T1000 (cell line): ENCODE measurements at places on chromosomes 2 and 18.

GRCh38 chr18:9087144-9087543 lies 15.4 kb upstream of the NDUFV2 start:
- DNase-seq, result no peak

- no peak for DNase-seq
Measured at GRCh38 chr18:36086186-36086585, 18.8 kb upstream of the RPRD1A start.

DNA sequence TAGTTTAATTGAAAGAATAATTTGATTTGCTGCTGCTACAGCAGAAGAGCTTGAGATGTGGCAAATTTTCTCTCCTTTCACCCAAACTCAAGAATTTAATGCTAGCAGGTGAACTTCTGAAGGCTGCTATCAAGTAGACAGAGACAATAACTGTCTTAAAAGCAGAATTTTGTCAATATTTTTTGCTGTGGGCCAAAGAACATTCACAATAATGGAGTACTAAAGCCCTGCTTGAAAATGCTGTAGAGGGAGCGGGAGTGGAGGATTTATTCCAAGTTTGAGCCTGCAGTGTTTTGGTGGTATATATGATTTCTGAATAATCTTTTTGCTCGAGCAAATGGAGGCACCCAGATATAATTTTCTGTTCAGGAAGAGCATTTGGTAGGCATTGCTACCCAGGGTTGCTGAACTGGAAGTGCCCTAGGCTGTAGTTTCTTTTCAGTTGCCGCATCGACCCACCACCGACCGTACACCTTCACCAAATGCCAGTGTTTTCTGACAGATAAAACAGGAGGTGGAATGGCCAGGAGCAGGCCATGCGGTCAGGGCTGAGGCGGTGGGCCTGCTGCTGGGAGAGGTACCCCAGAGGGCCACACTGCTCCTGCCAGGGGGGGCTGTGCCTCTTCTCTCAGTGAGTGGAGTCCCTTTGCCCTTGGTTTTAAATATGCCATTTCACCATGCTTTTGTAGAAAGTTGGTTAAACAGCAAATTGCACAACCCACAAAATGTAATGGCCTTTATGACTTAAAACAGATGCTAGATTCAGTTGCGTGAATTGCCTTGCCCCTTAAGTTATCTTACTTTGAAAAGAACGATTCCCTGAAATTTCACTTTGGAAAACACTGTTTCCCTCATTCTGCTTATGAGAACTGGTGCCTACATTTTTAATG lies 36.4 kb downstream of the TSHZ1 start:
- DNase-seq, result no peak

DNA sequence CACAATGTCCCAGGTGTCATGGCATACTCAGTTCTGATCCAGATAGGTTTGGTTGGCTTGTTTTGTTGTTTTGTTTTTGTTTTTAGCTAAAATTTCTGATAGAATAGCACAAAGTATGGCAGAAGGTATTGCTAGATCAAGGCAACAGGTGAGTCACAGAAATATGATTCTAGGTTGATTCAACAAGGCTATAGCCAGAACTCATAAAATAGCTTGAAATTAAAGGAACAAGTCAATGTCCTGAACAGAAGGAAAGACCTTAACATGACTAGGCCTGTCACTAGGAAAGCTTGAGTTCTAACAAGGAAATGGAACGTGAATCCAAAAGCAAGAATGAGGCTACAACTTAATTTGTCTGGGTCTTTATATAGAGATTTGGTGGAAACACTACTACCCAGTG lies 157.1 kb downstream of the GALNT3 start:
- no peak for DNase-seq

GRCh38 chr2:42474765-42475454 lies 18.9 kb downstream of the KCNG3 start:
- DNase-seq, result no peak

DNA sequence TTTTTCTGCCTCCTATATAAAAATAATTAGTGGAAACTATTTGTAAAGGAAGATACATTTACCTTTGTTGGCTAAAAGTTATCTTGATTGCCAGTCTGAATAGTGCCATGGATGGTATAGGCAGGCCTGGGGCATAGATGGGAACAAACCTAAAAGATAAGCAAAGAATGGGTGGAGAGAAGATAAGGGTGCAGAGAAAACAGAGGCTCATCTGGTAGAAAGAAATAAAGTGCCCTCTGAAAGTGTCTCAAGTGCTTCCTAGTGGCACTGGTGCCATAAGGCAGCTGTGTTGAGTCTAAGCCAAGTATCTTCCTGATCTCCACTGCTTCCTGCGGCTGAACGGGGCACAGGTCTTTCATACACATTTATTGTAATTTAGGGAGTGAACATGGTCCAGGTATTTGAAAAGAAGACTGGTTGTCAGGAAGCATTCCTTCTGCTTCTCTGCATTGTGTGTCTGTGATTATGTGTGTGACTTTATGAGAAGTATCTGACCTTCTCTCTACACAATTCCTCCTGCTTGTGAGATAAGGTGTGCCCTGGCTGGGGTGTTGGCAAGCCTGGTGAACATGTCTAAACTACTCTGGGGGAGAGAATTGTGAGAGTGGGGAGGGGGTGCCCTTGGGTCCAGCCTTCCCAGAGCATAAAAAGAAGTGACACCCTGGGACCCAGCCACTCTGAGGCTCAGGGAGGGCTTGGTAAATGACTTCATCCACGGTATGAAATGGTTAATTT lies 280.5 kb downstream of the CAMKMT start:
- no peak for DNase-seq

DNA sequence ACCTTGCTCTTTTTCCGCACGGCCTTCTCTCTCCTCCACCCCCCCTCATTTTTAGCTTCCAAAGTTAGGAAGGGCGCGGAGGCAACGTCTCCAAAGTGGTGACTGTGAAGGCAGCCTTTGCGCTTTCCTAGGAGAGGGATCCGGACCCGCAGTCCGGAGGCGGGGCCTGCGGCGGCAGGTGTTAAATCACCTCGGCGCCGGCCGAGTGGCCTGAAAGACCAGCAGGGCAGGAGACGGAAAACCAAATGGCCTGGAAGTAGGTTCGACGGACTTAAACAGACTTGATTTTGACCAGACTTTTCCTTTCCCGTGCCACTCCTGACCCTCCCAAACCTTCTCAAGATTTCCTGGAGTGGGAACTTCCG lies 615 bp downstream of the GORASP2 start:
- DNase-seq, result no peak

- no peak for DNase-seq
Measured at GRCh38 chr18:2635586-2635985, 19.9 kb upstream of the SMCHD1 start.

GRCh38 chr18:12420821-12421421 lies 13.2 kb downstream of the PRELID3A start:
- no peak for DNase-seq

DNA sequence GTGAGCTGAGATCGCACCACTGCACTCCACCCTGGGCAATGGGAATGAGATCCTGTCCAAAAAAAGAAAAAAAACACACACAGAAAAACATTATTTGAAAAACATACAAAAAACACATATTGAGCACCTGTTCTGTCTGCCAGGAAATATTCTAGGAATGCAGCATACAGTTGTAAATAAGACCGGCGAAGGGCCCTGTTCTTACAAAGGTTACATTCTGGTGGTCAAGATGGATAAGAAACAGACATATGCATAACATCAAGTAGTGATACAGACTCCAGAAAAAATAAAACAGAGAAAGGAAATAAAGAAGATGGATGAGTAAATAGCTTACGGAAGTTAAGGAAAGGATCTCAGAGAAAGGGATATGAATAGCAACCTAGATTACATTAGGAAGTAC lies 159.8 kb downstream of the GALNT3 start:
- no peak for DNase-seq

DNA sequence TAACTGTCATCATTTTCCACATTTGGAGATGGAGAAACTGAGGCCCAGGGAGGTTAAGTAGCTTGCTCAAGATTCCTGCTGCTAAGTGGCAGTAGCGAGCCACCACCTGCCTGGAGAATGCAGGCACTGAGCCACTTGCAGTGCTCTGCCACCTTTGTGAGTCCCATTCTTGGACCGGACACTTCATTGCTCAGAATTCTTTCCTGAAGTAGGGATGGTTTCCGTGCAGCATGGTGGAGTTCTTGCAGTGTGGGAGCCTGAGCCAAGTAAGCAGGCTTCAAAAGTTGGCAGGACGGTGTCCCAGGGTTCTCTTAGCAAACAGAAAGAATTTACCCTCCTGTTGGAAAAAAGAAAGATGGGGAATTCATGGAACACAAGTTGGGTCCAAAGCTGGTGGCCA lies 115.0 kb upstream of the MMADHC start:
- no peak for DNase-seq

GRCh38 chr2:239734436-239735005 lies 290.6 kb downstream of the NDUFA10 start:
- DNase-seq, result no peak

GRCh38 chr2:74471332-74472065 lies 981 bp downstream of the MRPL53 start:
- DNase-seq, result no peak

DNA sequence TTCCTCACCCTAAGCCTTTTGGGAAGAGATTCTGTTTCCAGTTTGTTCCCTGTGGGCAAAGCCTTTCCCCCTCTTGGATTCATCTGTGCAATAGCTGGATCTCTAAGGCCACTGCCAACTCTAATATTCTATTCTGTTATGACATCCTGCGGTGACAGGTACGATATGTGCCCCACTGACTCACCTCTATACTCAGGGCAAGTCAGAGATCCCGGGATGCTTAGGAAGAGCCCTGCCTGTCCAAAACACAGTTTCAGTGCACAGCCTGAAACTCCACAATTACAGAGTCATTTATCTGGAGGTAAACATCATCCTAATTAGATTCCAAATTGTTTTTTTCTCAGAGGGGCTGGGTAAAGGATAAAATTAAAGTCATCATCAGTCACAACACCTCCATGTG lies 190.2 kb downstream of the TFCP2L1 start:
- DNase-seq, result no peak

- DNase-seq, result no peak
Measured at GRCh38 chr2:86584151-86584913, 21.1 kb upstream of the CHMP3 start.

DNA sequence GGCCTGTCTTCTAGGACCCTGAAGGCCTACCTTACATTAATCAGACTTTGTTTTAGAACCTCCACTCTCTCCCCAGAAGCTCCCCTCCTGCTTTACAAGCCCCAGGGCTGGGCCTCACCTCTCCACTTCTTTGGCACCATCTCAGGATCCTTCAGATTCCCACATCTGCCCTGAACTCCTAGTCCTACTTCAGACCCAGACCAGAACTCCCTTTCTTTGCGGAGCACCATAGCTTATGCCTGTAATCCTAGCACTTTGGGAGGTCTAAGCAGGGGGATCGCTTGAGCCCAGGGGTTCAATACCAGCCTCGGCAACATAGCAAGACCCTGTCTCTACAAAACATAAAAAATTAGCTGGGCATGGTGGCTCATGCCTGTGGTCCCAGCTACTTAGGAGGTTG lies 991 bp downstream of the CHCHD5 start:
- DNase-seq, result no peak

- no peak for DNase-seq
Measured at GRCh38 chr2:28401948-28402550, 9.4 kb downstream of the FOSL2 start.
